Activated naive CD8-positive, alpha-beta T cell treated with anti-CD3 and anti-CD28 coated beads, Interleukin-2, amount 10 ng/mL, durations not matched to agents 7 days and 5 days (primary cell): ENCODE measurements at places on chromosomes 11 and 22. TPM values are rescaled to one million over a fixed set of nuclear protein-coding genes. Genes with fewer than 3 reads are reported as not detected.

The MS4A10 gene
- total RNA-seq = not detected

The SAC3D1 gene
- 24.2 TPM for total RNA-seq

DNA sequence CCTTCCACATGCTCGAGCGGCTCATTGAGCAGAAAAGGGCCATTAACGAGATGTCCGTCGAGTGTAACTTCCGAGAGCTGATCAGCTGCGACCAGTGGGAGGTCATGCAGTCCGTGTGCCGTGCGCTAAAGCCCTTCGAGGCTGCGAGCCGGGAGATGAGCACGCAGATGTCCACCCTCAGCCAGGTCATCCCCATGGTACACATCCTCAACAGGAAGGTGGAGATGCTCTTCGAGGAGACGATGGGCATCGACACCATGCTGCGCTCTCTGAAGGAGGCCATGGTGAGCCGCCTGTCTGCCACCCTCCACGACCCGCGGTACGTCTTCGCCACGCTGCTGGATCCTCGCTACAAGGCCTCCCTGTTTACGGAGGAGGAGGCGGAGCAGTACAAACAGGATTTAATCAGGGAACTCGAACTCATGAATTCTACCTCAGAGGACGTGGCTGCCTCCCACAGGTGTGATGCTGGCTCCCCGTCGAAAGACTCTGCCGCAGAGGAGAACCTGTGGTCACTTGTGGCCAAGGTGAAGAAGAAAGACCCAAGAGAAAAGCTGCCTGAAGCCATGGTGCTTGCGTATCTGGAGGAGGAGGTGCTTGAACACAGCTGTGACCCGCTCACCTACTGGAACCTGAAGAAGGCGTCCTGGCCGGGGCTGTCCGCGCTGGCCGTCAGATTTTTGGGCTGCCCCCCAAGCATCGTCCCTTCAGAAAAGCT, 31.7 kb downstream of the ALG12 start:
- no peak for DNase-seq

The CYP2R1 gene
- 18.0 TPM for total RNA-seq
